NCI-H2081 treated with DMSO at 0.1 percent for 48 hours (cell line): ENCODE measurements at places on chromosomes 1 and 21.

DNA sequence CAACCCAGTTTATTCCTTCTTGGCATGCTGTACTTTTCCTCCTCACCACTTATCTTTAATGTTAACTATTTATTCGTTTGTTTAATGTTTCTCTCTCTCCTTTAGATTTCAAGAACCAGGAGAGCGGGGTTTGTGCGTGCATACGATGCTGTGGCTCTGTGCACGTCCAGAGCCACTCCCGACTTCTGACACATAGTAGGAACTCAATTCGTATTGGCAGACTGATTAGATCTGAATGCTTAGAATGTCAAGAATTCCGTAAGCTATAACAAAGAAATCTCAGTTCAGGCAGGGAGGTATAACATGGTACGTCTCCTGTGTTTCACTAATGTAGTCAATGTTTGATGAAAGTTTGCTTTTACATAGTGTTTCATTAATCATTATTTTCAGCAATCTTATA, 7.3 kb upstream of the GRIK1 start:
- no peak for DNase-seq

DNA sequence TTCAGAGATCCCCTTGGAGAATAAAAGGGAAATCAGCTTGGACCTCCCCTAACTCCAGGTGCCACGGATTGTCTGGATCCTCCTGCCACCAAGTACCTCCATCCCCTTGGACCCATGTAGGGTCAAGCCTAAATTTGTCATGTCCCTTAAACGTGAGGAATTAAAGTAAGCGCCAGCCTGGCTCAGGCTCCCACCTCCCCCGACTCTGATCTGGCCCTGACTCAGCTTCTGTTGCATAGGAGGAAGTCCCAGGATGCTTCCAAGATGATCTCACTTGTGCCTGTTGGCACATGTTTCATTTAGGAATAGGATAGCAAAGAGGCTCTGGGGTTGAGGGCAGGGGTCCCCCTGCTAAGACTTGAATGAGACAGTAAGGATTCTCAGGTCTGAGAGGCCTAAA, 231.9 kb upstream of the JUN start:
- DNase-seq, result no peak

- no peak for DNase-seq
Measured at GRCh38 chr1:145937436-145937835, 10.2 kb upstream of the RBM8A start.

GRCh38 chr1:211734359-211734758, 58.9 kb upstream of the NEK2 start:
- DNase-seq, result no peak

- DNase-seq, result no peak
Measured at GRCh38 chr1:203692565-203693470, 66.2 kb downstream of the ATP2B4 start.

- DNase-seq, result no peak
Measured at GRCh38 chr1:21524686-21525339, 15.6 kb downstream of the ALPL start.

DNA sequence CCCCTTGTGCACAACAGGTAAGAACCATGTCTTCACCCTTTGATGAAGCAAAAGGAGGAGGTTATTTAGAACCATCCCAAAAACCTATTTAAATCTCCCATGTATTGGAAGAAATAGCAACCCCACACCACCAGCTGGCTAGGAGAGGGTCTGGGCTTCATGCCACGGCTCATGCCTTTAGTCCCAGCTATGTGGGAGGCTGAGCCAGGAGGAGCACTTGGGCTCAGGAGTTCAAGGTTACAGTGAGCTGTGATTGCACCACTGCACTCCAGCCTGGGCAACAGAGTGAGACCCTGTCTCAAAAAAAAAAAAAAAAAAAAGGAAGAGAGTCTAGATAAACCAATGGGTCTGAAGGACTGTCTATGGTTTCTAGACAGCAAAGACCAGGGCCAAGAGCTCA, 197.9 kb upstream of the COA6 start:
- DNase-seq, result no peak

- no peak for DNase-seq
Measured at GRCh38 chr1:242196101-242196500, 197.2 kb upstream of the MAP1LC3C start.

DNA sequence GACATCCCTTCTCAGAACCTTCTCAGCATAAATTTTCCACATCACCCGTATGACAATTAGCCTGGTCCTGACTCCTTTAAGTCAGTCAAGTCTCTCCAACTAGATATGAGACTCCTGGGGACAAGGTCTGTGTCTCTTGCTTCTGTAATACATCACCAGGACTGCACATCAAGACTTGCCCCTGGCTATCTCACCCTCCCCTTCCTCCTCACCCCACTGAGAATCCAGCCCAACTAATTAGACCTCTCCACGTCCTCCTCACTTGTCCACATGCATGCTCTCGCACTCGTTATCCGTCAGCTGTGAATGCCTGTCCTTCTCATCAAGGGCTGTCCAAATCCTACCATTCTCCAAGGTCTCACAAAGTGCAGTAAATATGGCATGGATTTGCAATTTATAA, 542.8 kb downstream of the PTPRU start:
- DNase-seq, result no peak

DNA sequence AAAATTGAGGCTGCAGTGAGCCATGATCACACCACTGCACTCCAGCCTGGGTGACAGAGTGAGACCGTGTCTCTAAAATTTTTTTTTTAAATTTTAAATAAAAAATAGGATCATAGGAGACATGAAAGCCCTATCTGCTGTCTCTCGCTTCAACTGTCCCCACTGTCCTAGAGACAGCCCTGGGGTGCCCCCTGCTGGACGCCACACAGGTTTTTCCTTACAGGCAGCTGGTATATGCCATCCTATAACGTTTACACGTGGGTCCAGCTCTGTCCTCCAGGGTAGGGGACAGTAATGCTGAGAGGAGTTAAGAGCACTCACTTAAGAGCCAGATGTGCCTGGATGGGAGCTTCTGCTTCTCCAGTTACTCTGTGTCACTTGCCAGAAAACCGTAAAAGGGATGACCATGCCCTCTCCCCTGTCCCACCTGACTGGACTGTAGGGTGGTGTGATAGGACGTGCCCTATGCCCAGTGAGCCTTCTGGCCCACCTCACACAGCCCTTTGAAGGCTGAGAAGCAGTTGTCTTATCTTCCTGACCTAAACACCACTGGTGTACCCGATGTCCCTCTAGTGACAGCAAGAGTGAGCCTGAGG, 8.5 kb downstream of the FBXO2 start:
- peak; percentile 12 for DNase-seq

DNA sequence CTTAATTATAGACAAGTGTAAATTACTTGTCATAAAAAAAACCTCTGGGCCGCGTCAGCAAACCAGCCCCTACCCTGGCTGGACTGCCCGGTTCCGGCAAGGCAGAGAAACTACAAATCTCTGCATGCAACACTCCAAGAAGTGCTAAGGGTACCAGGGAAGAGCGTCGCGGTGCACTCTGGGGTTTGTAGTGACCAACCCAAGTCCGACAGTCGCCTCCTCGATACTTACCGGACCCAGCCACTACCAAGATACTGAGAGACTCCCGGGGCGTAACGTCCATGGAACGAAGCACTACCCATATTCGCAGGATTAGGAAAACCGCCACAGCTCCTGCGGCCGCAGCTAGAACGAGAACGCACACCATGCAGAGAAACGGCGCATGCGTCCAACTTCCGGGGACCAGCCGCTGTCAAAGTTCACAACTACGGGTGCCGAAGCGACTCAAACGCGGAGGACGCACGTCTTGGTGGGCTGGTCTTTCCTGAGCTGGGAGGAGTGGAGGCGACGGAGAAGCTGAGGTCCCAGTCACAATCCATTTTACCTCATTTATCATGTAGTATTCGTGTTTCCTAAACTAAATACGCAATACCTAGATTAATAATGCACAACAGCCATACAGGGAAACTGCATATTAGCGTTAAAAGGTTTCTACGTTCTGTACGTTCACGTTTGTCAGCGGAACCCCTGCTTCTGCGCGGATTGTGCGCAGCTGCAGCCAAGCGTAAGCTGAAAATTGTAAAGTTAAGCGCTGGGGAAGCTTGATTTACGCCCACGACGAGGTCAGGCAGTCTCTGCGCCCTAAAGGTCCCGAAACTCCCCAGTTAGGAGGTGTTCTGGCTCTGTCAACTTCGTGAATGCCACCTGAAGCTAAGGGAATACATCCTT, at the start of gene ALG14:
TSS of gene ALG14 (minus strand) at position 420 of the 888 bp plus-strand sequence. CDS start at position 367, 53 bp downstream.
- DNase-seq, result peak; percentile 79

DNA sequence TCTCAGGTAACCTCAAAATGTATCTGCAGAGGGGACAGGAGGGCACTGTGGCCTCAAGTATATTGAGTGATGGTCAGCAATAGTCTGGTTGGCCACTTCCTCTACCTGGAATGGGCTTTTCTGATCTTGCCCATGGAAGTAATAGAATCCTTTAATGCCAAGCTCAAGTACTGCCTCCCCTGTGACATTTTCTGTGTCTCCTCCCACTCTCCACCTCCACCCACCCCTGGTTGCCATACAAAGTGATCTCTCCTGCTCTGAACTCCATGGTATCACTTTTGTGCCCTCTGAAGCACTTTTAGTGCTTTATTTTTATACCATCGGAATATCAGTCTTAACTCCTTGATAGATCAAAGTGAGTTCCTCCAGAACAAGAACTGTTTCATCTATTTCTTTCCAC, 9.2 kb upstream of the NOS1AP start:
- DNase-seq, result no peak

DNA sequence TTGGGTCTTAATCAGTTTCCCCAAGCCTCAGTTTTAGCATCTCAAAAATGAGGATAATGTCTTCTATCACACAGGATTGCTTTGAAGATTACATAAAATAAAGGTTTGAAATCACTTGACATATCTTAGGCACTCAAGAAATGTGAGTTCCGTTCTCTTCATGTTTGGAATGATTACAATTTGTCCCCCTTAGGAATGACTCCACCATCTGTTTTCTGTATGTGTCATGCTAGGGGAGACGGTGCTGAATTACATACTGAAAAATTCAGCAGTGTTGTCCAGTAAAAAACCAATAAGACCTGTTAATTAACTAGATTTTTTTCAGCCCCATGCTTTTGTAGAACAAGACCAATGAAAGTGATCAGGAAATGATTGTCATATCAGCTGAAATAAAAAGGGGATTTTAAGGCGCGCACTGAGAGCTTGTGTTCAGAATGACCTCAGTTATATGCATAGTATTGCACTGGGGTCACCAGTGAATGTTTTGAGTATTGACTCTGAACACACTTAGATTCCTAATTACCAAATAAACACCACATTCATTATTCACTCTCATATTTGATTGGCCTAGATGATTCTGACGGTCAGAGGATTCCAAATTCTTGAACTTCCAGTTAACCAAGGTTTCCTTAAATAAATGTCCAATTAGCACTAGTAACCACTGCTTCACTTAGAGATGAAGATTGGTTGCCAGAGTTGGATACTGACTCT, 114.5 kb upstream of the KCNK2 start:
- DNase-seq, result no peak

GRCh38 chr1:165537356-165538109, 6.3 kb upstream of the LRRC52 start:
- no peak for DNase-seq

- DNase-seq, result no peak
Measured at GRCh38 chr1:51497340-51497739, 21.7 kb downstream of the EPS15 start.

DNA sequence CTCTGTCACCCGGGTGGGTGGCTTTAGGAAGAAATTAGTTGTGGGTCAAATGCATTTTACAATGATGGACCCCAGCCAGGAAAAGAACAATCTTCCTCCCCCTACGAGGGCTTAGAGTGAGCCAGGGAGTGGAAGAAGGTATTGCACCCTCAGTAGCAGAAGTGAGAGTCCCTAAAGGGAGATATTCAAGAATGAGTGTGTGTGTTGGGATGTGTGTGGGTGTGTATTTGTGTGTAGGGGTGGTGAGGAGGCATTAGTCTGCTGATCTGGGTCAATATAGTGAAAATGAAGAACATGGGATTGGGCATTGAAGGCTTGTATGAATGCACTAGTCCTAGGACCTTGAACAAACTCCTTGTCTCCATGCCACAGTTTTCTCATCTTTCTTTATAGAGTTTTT, 85.2 kb upstream of the RUNX1 start:
- DNase-seq, result no peak

GRCh38 chr1:17307946-17308345, at the start of gene PADI4:
PADI4 (plus strand) TSS chr1:17308197; CDS start chr1:17308223, 26 bp downstream.
- no peak for DNase-seq

- DNase-seq, result no peak
Measured at GRCh38 chr1:78223417-78224215, 177.8 kb downstream of the GIPC2 start.
